ENCODE measurements at places on chromosomes 11 and 22.

GRCh38 chr22:30531651-30532608 is 14.6 kb downstream of the SEC14L6 start:
- no peak for DNase-seq

GRCh38 chr11:110715541-110715940 is 3.3 kb upstream of the ARHGAP20 start:
- DNase-seq, result peak; percentile 4

DNA sequence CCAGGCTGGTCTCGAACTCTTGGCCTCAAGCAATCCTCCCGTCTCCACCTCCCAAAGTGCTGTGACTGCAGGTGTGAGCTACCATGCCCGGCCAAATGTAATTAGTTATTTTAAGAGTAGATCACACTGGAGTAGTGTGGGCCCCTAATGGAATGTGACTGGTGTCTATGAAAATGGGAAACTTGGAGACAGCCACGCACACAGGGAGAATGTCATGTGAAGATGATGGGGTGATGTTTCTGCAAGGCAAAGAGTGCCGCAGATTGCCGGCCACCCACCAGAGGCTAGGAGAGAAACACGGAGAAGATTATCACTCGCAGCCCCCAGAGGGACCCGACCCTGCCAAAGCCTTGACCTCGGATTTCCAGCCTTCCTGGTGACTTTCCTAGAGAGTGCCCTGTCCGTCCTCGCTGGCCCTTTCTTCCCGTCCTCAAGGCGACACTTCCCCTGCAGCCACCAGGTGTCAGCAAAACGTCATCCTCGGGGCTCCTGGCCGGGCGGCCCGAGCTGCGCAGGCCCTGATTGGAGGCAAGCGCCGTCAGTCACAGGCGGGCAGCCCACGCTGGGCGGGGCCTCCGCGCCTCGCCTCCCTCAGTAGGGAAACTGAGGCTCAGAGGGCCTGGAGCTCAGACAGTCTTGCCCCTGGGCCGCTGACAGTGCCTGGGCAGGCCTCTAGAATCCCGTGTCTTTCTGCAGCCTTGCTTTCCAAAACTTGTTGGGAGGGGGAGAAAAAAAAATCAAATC is 16.3 kb downstream of the CRYBB2 start:
- peak; percentile 92 for DNase-seq

DNA sequence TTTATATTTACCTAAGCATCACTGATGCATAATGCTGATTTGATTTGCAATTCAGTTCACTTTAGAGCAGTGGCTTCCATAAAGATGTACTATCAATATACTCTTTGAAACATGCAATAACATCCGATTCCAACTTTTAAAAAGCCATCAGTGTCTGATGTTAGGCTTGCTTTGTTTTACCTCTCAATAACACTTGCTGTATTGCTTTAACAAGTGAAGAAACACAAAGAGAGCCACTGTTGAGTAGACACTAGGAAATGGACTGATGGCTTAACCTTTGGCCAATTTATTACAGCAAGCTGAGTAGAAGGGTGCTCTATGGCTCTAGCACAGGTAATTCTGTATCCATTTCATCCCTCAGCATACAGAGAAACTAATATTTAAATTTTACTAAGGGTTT is 122.1 kb downstream of the FCHSD2 start:
- DNase-seq, result no peak

DNA sequence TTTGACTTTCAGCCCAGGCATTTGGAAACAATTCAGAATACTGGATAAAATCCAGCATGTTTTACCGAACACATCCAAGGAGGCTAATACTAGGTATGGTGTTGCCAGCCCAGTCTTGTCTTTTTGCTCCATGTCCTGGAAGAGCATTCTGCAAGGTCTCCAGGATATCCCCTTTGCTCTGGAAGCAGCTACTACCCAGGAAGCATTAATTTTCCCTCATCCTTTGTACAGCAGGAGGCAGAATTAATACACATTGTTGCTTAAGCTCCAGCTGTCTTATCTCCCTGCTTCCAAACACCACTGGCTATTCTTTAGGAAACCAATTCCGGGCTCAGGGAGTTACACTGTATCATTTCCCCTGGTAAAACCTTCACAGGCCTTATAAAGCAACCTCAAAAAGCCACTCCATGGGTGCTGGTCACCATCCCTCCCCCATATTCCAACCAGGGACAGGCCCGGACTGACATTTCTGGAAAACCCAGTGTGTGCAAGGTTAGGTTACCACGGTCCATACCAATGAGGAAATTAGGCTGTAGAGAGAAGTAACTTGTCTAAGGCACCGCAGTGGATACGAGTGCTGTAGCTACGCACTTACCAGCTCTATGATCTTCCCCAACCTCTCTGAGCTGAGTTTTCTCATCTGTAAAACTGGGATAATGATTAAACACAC is 1.5 kb upstream of the UBASH3B start:
- DNase-seq, result no peak

DNA sequence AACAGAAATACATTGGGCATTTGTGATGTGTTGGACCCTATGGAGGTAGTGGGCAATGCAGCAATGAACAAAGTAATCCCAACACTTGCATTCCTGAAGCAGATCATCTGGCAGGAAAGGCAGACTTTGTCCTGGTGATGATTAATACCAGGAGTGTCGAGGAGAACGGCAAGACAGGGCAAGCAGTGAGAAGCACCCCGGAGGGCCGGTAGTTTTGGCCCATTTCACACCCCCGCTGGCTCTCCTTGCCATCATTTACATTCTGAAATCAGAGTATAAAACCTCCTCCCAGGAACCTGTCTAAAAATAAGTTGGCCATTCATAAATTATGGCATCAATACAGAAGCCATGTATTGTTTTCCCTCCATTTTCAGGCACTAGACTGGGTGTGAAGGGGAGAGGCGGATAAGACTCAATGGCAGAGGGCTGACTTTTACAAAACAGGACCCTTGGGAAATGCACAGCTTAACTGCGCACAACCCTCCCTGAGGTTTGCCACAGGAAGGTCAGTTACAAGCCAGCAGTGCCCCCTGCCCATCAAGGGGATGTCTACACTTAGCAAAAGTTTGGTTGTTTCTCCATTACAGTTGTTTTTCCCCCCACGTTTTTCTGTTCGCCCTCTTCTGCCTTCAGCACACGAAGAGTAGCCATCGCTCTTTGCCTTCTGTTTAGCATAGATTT is 55.6 kb downstream of the OPCML start:
- DNase-seq, result no peak

DNA sequence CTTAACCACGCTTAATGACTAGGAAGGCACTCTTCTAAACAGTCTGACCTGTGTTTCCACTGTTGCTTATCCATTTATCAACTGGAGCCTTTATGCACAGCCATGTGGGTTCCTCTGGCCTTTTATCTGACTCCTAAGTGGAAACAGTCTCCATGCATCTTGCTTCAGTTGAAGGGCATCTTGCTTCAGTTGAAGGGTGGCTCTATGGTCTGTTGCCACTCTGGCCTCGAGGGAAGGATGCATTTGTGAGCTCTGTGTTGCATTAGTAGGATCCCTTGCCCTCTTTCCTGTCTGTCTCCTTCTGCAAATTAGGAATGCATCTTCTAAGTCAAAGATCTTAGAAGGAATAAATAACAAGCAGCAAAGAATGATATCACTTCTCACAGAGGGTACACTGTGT is 25.8 kb upstream of the C11orf96 start:
- no peak for DNase-seq

- no peak for DNase-seq
Measured at GRCh38 chr22:50439871-50440331, 34.9 kb downstream of the SBF1 start.

GRCh38 chr11:114131461-114131864 is 72.0 kb downstream of the ZBTB16 start:
- no peak for DNase-seq

DNA sequence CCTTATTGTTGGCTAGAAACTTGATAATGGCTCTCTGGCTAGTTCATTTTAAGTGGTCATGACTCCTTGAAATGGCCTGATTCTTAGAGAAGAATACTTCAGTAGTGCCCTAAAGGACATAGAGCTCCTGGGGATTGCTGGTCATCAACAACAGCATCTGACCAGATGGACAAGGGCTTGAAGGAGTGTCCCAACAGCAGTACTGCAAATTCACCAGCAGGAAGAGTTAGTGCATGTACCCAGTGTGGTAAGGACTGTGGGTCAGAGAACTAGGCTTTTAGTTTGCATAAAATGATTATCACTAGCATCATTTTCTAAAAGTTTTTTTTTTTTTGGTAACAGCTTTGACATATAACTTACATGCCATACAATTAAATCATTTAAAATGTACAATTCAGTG is 39.5 kb upstream of the CUL5 start:
- DNase-seq, result no peak
